ENCODE measurements at places on chromosomes 6 and 20.

- DNase-seq, result no peak
Observed at GRCh38 chr20:61053889-61054288, 198.2 kb upstream of the CDH4 start.

DNA sequence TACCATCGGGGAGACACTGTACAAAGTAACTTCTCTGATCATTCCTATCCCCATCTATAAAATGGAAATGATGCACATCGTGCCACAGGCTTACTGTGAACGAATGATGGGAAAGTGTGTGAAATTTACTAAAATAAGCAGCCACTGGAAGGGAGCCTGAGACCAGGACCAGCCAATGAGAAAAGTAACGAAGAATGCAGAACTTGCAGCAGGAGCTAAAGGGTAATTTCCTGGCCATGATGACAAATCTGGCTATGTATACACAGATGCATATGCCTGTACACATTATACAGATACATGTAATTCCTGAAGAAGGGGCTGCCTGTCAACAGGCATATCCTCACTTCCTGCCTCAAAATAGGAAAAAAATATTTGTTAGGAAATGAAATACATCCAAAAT is 47.4 kb downstream of the GMDS start:
- no peak for DNase-seq

- DNase-seq, result peak; percentile 51
Observed at GRCh38 chr6:125812394-125813292, 21.9 kb downstream of the NCOA7 start.

GRCh38 chr6:130426066-130426721 is 60.4 kb downstream of the TMEM200A start:
- no peak for DNase-seq

- DNase-seq, result no peak
Observed at GRCh38 chr6:151630991-151631655, 137.3 kb downstream of the CCDC170 start.

All from HTR-8/SVneo (cell line).